ENCODE measurements at places on chromosomes 2 and 18.
A peak's percentile ranks its signal among the peaks of the same experiment; 100 is the strongest.

DNA sequence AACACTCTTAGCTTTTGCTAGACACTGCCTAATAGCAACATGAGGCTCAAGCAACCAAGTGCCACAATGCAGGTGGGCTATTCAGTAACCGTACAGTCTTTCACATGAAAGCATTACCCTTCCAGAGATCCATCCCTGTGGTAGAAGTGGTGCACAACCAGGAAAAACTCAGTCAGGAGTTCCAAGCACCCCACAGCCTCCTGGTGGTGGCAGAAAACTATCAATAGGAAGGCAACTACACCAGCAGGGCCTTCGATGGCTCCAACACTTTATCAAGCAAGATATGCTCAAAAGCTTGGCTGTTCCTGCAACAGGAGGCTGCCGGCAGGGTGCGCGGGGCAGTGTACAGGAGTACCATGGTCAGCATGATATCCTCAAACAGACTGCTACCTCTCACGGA is 176.1 kb upstream of the DLGAP1 start:
- DNase-seq: no peak

GRCh38 chr18:28175930-28176697 is 816 bp downstream of the CDH2 start:
- peak; percentile 31 for DNase-seq

DNA sequence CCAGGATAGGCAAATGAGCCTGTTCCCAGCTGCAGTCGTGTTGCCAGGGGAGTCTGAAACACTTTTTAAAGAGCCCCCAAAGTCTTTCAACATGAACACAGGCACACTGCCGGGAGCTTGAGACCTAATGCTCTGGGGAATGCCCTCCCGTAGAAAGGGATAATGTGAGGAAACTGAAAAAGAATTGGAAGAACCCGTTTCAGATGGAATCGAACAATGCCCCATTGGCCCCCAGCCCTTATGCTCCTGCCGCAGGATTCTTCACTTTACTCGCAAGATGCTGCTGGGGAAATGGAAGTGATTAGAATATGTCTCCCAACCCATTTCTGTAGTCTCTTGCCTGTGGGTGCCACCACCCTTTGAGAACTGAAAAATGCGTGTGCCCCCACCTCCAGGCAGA is 136.3 kb upstream of the GATA6 start:
- DNase-seq: no peak

DNA sequence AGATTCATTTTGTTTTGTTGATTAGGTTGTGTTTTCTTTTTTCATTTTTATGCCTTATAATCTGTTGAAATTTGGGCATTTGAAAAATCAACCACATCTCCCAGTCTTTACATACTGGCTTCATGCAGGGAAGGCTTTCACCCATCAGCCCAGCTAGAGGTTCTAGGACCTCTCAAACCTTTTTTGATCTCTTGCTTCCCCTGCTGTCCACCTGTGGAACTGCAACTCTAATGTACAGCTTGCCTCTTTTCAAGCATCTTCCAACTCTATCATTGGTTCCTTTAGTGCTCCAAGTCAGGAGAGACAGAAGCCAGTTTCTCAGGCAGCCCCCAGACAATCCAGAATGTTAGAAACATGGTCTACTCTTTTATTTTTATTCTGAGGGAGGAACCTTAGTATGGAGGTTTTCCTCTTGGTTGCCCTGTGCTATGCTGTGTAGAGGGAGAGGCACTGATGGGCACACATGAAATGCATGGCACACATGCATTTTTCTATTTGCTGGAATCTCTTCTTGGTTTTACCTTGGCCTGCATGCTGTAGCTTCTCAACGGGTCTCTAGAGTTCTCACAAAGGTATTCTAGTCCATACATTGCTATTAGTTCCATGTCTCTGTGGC is 107.2 kb upstream of the L3MBTL4 start:
- peak; percentile 20 for DNase-seq

GRCh38 chr2:10410823-10411437 is 37.2 kb downstream of the ODC1 start:
- DNase-seq: no peak

DNA sequence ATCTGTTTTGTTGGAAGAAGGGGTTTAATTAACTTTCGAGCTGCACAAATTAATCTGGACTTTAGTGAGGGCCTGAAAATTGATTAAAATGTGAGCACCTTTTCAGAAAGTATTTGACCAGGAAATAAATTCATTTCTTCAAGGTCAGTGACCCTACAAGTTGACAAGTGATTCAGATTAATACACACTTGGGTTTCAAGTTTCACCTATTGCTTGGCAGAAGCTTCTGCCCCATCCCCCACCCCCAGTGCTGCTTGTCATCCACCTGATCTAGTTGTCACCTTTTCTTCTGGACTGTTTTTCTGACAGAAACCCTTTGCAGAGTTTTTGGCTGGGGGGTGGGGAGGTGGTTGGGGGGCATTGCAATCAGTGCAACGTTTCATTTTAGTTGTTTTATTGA is 46.2 kb downstream of the RPRM start:
- DNase-seq: no peak

GRCh38 chr2:46003903-46004473 is 293.2 kb upstream of the EPAS1 start:
- DNase-seq: no peak

DNA sequence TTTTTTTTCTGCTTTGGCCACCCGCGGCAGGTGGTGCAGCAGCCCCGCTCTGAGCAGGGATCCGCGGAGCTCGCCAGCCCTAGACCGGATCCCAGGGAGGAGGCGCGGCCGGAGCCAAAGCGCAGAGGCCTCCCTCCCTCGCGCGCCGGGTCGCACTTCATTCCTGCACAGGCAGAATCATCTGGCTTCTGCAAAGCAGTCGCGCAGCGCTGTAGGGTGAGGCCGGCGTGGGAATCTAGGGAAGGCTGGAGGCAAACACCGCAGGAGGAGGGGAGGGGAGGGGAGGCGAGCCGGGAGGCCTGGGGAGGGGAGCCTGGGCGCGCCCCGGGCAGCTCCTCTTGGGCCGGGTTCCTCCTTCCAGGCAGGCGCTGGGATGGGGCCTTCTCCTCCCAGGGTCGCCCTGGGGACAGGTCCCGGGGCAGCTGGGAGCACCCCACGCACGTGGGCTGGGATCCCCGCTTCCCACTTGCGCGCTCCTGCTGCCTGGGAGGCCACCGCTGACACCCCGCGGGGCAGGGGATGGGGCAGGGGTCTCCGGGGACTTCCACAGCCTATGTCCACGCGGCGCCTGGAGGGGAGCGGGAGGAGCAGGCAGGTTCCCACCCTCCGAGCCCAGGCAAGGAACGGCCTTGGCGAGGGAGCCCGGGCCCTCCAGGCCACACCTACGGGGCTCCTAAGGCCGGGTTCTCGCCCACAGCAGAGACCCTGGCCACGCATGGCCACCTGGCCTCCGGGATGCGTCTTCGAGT is 45.0 kb downstream of the MBP start:
- DNase-seq: no peak

GRCh38 chr2:41326851-41327250 is 721.0 kb upstream of the PKDCC start:
- no peak for DNase-seq

- no peak for DNase-seq
Measured at GRCh38 chr2:233823731-233824121, 30.6 kb downstream of the HJURP start.

- peak; percentile 62 for DNase-seq
Measured at GRCh38 chr2:26721115-26722032, 28.9 kb downstream of the KCNK3 start.

- no peak for DNase-seq
Measured at GRCh38 chr2:105584435-105585010, 160.2 kb upstream of the NCK2 start.

- no peak for DNase-seq
Measured at GRCh38 chr2:199836943-199837342, 14.0 kb downstream of the FTCDNL1 start.

GRCh38 chr2:125959047-125959446 is 696.9 kb upstream of the GYPC start:
- no peak for DNase-seq

DNA sequence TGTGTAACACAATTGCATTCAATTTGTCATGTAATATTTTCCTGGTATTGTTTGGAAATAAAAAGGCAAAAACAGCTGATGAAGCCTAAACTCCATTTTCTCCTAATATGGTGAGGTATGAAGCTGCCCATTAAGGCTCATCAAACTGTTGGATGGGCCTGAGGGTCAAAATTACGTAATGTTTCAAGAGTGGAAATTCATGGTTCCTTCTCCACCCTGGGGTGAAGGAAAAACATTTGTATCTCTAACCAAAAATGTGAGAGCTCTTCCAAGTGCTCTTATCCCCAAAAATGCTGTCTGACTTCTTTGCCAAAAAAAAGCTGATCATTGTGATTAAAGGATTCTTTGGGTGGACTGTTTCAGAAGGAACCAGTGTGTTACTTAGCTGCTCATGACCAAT is 91.8 kb downstream of the ARHGAP28 start:
- DNase-seq: no peak

DNA sequence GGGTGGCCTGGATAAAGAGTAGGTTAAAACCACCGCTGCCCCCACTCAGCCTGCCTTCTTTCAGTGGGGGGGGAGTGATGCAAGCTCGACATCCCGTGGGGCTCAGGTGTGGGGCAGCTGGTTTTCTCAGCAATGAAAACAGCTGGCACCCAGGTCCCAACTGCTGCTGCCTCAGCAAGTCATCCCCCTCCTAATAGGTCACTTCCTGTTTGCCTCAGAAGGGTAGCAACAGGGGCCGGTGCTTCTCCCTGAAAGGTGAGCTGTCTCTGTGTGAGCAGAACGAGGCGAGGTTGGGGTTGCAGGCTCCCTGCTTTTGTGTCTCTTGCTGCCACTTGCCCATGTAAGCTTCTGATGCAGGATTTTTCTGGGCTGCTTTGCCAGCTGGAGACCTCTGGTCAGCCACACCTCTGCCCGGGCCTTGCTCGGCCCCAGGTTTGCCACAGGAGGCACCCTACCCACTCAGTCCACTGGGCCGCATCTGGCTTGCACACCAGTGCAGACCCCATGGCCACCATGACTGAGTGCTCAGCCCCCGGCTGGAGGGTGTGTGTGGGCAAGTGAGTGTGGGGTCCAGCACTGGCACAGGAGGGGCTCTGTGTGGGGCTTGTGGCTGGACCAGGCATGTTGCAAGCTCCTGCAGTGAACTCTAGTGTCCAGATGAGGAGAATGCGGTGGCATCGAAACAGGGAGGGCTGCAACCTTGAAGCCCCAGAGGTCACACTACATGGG is 11.5 kb upstream of the ASB1 start:
- DNase-seq: no peak

All from A172 (cell line).